ENCODE measurements at places on chromosomes 12 and 14.

- no peak for DNase-seq
Observed at GRCh38 chr12:112439769-112440168, 21.0 kb downstream of the PTPN11 start.

DNA sequence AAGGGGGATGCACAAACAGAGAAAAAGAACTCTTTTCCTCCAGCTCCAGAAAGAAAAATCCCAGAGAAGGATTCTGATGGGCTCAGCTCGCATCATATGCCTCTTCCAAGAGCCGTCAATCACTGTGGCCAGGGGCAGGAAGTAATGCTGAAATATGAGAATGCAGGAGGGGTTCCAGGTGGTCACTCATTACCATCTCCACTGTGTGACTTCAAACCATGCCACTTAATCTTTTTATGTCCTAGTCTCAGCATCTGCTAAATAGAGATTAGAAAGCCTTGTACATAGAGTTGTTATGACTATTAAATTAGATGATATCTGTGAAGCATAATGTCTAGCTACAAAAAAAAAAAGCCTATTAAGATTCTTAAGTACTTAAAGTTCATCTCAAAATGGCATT, 65.6 kb upstream of the FICD start:
- DNase-seq = no peak

DNA sequence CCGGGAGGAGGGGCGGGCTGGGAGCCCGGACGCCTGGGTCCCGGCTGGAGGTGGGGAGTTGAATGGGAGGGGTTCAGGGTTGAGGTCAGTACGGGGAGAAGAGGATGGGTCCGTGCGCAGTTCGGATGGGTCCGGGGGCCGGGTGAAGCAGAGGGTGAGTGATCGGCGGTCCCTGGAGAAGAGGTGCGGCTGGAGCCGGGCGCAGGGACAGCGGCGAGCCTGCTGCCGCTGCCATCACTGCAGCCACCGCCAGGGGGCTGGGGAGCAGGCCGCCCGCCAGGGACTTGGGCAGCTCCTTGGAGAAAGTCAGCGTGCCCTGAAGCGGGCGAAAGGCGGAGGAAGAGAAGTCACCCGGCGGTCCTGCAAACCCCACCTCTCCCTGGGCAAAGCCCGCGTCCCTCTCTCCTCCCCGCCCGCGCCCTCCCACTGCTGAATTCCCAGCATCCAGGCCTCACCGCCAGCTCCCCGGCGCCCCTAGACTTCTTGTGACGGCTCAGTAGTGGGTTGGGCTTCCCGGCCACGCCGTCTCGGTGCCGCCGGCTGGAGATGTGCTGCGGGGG, 6.0 kb upstream of the GPR84 start:
- DNase-seq = no peak

GRCh38 chr12:28974166-28974565, 174.9 kb upstream of the FAR2 start:
- no peak for DNase-seq

DNA sequence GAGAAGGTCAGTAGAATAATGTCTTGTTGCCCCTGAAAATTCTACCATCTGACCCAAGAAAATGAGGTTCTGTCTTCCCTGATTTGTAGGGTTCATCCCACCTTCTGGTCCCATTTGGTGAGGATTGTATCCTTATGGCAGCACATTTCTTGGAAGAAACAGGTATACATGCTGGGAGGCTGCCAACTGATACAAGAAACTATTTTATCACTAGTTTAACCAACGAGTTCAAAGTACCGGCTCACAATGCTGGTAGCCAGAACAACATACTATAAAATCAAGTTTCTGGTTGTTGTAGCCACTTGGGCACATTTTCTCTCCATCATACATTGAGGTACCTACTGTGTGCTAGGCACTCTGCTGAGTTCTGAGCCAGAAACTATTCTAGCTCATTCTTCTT, 7.1 kb upstream of the KCNH3 start:
- DNase-seq = no peak

DNA sequence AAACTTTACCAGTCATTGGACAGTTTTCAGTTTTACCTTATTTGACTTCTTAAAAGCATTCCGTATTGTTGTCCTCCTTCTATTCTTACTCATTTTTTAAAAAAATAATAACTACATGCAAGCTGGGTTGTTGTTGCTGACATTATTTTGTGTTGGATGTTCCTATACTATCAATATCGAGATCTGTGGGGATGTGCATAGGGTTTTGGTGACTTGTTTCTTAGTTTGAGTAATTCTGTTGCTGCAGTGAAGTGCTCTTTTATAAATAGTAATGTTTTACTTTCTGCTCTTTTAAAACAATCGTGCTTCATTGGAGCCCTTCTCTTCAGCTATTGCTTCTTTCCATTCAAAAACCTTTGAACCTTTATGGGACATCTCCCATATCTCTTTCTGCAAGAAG, 79.4 kb downstream of the METTL25 start:
- DNase-seq = no peak

GRCh38 chr12:20716037-20716436, 20.9 kb downstream of the SLCO1C1 start:
- DNase-seq = no peak

DNA sequence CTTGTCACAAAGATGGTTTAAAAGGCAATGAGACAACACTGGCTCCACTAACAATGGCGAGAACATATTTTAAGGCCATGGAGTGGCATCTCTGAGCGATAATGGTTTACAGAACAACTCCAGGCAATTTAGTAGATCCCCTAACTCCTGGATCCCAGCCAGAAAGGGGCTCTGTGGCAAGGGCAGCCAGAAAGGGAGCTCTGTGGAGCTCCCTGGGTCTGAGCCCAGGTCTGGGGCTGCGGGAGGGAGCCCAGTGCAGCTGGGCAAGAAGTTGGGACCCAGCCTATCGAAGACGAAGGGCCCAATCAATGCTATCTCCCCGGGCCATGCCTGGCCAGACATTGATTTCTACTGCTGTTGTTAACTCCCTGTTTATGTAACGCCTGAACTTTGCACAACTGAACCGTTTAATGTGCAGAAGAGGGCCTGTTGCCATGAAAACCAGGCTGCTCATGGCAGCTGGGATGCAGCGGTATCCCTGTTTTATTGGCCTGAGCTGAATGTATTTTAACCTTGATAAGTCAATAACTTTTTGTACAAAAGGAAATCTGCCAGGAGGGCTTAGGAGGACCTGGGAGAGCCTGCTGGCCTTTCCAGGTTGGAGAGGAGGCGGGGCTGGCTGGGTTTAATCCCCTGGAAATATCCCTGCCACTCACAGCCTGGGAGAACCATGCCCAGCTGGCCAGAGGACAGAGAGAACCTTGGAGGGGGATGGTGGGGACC, 6.7 kb upstream of the FAM222A start:
- DNase-seq = no peak

GRCh38 chr12:12903642-12904609, 12.6 kb downstream of the GPRC5A start:
- DNase-seq = no peak

DNA sequence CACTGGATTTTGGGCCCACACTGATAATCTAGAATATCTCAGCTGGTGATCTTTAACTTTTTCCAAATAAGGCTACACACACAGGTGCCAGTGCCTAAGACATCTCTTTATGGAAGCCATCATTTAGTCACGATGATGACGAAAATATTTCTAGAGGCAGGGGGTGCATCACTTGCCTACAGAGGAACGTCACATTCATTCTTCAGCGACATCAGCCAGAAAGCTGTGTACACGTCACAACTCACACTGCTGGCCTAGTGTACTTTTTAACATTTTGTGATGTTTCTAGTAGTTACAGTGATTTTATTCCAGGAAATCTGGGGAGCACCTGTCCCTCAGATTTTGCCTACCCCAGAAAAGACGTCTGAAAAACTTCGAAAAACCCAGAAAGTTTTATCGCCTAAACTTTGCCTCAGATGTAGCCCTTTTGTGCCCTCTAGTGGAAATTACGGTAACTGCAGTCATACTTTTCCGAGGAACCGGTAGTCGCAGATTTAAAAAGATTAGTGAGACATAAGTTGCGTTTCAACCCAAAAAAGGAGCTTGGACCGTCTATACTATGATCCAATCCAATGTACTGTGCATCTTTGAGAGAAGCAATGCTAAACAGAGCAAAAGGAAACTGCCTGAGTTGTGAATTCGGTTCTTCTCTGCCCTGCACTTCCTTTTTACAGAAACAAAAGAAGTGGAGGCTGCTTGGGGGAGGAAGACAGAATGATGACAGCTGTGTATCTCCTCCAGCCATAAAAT, 64.3 kb upstream of the STON2 start:
- no peak for DNase-seq

DNA sequence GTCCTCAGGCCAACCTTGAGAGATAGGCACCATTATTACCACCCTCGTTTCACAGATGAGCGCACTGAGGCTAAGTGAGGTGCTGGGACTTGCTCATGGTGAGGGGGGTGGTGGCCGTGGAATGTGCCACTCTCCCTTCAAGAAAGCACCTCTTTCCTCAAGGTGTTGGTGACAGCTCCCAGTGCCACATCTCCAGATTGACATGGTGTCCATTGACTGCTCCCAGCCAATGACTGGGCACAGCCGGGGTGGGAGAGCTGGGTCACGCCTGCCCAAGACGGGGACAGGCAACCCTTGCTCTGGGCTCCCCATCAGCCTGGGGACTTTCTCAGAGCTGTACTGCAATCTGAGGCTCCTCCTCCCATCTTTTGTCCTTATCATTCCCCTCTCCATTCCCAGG, 21.0 kb upstream of the MYL2 start:
- DNase-seq = no peak

GRCh38 chr12:51818566-51819300, 29.8 kb downstream of the FIGNL2 start:
- no peak for DNase-seq

GRCh38 chr14:84544486-84545131, 985.3 kb upstream of the FLRT2 start:
- no peak for DNase-seq

- DNase-seq = no peak
Observed at GRCh38 chr12:8668441-8668840, 5.8 kb upstream of the MFAP5 start.

- DNase-seq = no peak
Observed at GRCh38 chr14:70171726-70172125, 17.0 kb downstream of the SLC8A3 start.

GRCh38 chr12:15700595-15700994, 88.6 kb downstream of the EPS8 start:
- DNase-seq = no peak
